ENCODE measurements at places on chromosomes 6 and 20.
A peak's percentile ranks its signal among the peaks of the same experiment; 100 is the strongest.

- DNase-seq = no peak
These were observed at the start of gene SLC22A16 for GRCh38 chr6:110476046-110476849. Gene SLC22A16 (minus strand): TSS chr6:110476613. CDS start chr6:110476574, 39 bp downstream.

DNA sequence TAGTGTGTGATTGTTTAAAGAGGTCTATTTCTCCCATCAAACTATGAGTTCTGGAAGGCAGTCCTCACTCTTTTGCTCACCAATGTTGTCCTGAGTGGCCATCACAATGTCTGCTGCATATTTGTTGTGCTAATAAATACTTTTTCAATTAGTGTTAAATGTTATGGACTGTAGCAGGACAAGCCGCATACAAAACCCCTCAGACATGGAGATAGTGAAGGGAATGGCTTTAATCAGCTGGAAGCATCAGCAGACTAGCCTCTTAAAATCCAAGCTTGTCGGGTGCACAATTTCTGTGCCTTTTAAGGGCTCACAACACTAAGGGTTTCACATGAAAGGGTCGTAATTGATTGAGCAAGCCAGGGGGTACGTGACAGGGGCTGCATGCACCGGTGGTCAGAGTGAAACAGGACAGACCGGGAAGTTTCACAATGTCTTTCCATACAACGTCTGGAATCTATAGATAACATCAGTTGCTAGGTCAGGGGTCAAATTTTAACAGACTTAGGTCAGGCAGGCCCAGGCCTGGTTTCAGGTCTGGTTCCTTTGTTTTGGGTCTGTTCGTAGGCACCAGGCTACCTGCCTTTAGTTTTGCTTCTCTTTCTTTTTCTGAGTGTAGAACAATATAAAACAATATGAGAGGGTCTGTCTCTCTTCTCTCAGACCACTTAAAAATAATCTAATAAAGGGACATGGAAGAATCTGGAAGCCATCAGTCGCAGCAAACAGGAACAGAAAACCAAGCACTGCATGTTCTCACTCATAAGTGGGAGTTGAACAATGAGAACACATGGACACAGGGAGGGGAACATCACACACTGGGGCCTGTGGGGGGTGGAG is 327.6 kb upstream of the HTR1E start:
- DNase-seq = no peak

GRCh38 chr20:52847731-52848359 is 124.3 kb upstream of the TSHZ2 start:
- DNase-seq = no peak

DNA sequence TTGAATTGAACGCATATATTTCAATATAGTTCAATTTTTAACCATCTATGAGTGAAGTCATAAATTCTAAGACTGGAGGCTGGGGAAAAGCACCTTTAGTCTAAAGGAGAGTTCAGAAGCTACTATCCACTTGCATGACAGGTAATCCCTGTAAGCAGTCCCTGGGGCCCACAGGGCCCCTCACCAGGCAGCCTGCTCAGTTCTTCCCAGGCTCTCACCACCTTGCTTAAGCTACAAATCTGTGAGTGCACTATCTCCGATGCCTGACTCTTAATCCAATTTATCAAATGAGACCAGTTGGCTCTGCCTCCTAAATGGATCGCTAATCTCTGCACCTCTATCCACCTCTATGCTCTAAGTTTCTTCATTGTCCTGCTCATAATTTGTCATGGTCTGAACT is 413.8 kb downstream of the PTPRT start:
- no peak for DNase-seq

GRCh38 chr20:62697468-62697912 is 11.1 kb upstream of the NTSR1 start:
- peak; percentile 73 for DNase-seq

DNA sequence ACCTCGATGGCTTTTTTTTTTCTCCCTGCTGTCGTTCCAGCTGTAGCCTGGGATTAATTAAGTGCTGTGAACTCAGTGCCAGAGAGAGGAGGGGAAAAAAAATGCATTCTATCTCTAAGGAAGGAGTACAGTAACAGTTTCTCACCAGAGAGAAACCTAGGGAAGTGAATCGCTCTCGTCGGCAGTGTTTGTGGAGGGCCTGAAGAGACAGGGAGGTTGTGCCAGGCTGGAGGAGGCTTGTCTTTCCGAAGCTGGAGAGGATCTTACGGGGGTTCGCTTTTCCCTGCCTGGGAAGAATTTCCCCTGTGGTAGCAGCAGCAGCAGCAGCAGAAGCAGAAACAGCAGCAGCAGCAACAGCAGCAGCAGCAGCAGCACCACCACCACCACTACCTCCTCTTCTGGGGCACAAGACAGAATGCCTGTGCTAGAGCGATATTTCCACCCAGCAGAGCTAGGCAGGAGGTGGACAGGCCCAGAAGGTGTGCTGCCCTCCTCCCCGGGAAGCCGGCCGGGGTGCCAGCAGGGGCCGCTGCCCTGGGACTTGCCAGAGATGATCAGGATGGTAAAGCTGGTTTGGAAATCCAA is 186.5 kb downstream of the PDE7B start:
- peak; percentile 47 for DNase-seq

DNA sequence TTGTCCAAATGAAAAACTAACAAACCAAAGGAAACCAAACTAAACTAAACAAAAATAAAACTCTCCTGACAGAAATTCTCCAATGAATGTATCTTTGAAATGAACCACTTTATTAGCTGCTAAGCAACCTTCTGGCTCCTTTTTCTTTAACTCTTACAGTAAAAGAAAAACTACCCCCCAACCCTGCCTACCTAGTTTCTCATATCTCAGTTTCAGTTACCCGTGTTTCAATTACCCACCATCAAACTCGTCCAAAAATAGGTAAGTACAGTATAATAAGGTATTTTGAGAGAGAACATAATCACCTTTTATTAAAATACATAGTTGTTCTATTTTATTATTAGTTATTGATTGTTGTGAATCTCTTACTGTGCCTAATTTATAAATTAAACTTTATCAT is 177.4 kb upstream of the THEMIS start:
- no peak for DNase-seq

DNA sequence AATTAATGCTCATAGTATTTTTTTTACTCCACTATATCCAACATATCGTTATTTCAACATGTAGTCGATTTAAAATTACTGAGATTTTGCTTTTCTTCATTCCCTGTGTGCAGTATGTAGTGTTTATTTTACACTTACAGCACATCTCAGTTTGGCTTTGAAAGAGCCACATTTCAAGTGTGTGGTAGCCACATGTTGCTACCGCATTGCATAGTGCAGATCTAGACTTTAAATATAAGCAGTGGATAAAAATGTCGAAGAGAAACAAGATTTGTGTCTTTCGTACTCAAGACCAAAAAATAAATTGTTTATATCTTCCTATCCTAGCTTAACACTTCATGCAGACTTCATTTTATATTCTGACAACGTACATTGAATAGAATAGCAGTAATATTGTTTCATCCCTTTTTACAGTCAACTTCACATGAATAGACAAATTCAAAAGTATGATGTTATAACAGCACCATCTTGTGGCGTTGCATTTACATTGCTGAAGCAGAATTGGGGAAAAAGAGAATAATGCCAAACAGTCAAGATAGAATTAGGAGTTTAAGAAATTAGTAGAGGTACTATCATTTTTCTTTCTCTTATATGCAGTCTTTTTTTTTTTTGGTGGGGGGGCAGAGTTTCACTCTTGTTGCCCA is 29.9 kb downstream of the FBXO5 start:
- no peak for DNase-seq

GRCh38 chr6:106247733-106248132 is 77.8 kb downstream of the ATG5 start:
- no peak for DNase-seq

- peak; percentile 71 for DNase-seq
These were observed at the start of gene BTBD9 for GRCh38 chr6:38639498-38640215. Gene BTBD9 (minus strand): TSS chr6:38639929.

DNA sequence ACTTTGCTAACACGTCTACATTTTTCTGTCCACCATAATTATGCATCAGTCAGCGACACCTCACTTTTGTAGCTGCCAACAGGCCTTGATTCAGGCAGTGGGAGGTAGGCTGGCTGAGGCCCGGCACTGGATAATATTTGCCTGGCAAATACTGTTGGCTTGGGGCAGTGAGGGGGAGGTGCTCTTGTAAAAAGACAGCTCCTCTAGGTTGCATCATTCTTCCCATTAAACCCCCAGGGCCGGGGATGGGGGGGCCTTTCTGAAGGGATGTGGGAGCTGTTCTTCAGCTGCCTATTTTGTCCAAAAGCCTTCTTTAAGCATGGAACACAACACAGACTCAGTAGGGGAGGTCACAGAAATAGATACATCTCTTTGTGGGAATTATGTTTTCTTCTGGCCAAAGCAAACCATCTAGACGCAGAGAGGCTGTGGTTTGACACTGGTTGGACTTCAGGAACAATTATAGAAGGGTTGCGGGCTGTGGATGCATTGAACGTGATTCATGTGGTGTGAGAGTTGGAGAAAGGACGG is 338.3 kb upstream of the NT5E start:
- no peak for DNase-seq

DNA sequence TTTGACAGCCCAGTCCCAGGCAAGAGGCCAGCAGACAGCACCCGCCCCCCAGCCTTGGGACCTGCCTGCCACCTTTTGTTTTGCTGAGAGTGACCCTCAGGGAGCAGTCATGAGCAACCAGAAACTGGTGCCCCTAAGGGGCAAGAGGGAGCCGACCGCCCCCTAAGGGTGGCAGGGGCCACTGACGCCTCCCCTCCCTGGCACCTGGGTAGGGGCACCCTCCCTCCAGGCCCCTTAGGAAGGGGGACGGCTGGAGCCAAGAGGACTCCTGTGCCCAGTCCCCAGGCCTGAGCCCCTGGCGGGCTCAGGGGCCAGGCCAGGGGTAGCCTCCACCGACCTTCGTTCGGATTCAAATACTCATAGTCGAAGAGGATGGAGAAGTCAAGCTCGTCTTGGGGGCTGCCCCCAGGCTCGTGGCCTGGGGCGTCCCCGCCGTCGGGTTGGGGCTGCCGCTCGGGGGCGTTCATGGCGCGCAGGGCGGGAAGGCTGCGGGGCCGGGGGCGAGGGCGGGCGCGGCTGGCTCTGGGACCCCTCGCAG is 417 bp downstream of the NFATC2 start:
- DNase-seq = no peak

DNA sequence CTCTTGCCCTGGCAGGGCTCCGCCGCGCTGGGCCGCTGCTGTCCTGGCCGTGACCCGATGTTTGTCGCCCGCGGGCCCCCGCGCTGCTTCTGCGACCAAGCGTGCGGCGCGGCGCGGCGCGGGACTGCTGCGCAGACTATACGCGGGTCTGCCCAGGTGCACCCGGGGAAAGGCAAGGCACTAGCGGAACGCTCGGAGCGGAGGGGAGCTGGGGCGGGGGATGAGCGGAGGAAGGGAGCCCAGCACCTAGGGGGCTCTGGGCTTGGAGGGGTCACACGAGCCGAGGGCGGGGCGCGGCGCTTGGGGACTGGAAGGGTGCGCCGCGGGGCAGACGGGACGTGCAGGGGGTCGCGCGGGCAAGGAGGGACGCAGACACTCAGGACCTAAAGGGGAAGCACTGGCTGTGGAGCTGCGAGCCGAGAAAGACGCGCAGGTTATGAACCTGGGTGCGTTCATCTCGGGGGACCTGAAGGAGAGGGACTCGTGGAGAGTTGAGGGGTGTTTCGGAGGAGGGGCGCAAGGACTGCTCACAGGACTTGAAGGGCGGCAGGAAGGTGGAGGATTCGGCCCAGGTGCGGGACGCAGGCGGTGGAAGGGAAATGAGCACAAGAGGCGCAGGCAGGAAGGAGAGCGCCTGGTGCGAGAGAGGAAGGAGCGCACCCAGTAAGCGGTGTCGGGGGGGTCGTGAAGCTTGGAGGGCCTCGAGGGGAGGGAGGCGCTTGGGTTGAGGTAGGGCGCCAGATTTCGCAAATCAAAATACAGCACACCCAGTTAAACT is 40.8 kb upstream of the ZNFX1 start:
- DNase-seq = no peak

DNA sequence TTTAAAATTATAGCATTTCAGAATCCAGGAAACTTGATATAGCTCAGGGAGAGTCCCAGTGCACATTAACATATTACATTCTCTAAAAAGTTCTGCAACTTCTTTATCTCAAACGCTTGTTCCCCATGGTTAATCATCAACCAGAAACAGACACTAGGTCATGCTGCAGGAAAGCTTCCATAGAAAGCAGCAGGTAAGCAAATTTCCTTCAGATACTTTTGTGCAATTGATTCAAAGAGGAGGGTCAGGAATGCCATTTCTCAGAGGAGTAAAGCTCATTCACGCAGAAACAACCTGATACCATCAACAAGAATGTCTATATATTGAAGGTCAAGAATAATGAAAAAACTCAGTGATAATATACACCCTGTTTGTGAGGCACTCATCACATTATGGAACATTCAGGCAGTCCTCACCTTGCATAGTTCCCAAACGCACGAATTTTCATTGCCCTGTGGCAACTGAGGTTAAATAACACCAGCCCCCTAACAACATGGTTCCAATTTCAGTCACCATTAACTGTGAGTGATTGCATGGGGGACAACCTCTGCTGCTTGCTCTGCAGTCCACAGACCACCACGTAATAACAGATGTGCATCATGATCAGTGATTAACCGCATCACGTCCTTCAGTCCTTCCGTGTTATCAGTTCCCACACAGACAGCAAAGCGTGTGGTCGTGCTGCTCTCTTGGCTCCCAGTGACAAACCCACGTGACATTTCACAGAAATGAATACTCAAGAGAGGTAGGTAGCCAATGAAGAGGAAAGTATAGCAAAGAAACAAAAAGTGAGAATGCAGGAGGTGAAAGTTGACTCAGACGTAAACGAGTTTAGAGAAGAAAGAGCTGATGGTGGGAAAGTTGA is 95.7 kb downstream of the LY86 start:
- DNase-seq = no peak

- DNase-seq = no peak
These were observed 19.3 kb downstream of the ANKRD6 start for GRCh38 chr6:89452281-89452680.

DNA sequence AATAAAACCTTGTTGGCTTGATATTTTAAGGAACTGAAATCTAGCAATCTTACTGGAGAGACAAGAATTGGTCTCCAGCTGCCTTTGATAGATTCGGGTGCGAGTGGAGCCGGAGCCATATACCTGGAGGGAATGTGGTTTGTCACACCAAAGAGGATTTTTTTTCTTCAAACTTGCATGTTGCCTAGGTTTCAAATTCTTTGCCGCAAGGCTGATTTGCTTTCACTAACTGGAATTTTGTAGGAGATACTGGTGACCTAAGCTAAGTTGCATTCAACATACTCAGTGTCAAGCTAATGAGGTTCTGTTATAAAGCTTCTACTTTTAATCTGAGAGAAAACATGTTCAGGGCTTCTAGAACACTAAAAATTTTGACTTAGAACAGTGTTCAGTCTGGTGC is 39.7 kb upstream of the ASIP start:
- DNase-seq = no peak

GRCh38 chr6:105988812-105989577 is 97.1 kb upstream of the PRDM1 start:
- no peak for DNase-seq

GRCh38 chr6:12296604-12297003 is 6.4 kb downstream of the EDN1 start:
- no peak for DNase-seq

GRCh38 chr6:94269256-94269655 is 849.9 kb upstream of the EPHA7 start:
- no peak for DNase-seq

DNA sequence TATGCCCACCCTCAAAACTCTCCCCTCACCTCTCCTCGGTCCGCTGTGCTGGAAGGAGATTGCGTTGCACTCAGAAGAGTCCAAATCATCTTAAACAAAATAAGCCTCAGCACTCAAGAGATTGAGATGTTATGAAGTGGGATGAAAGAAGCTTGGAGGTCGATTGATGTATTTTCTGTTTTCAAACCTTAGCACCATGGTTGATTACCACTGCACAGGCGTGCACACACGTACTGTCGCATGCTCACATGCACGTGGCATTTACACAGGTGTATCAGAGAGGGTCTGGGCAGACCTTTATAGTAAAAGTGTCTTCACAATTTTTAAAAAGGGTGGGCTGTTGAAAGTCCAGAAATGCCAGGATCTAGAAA is 612 bp upstream of the AGPAT4 start:
- no peak for DNase-seq

All from dorsolateral prefrontal cortex (tissue), 122 donors.